ENCODE measurements at places on chromosomes 12 and 14.

DNA sequence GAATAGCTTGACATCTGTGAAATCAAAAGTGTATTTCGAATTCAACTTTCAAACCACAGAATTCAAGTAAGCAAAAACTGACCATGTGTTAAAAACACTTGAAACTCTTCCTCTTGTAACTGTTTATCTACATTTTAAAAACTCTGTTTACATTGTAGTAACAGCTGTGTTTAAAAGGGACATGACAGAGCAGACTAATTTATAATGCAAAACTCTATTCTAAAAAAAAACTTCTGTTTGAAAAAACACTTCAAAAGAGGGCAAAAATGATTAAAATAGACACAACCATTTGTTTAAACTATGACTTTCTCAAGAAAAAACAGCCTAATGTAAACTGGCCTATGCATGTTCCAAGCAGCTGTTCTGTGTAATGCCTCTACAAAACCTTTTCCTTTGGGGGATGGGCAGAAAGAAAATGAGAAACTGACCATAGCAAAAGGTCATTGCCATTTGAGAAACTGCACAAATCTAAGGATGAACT is 149.1 kb upstream of the HMGA2 start:
- no peaks in the 10 kb centered on the region for H3K36me3 ChIP-seq
- no peaks in the 10 kb centered on the region for H3K27me3 ChIP-seq
- no peak overlapping the region for H3K4me3 ChIP-seq
- no peak for DNase-seq
- no peaks in the 10 kb centered on the region for H3K4me1 ChIP-seq
- H3K27ac ChIP-seq: no peak overlapping the region

GRCh38 chr14:50122291-50122690 is 5.9 kb upstream of the VCPKMT start:
- no peak overlapping the region for H3K27ac ChIP-seq
- peaks cover 8% of the 10 kb centered on the region for H3K36me3 ChIP-seq
- H3K4me1 ChIP-seq: no peaks in the 10 kb centered on the region

DNA sequence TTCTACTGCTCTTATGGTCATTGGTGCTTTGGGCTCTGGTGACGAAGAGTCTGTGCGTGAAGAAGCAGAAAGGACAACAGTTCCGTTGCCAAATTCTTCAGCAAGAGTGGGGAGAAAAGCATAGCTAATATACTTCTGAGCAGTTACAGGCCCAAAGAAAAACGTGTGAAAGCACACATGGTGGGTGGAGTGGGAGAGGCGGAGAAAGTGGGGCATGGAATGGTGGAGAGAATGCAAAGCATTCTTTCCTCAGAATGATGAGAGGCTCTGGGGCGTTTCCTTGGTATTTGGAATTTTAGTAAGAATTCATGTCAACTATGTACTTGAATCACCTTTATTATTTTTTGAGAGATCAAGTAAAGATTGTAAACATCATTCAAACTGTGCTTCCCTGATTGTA is 396.1 kb downstream of the NAV3 start:
- no peaks in the 10 kb centered on the region for H3K4me1 ChIP-seq
- H3K27ac ChIP-seq: no peak overlapping the region
- H3K27me3 ChIP-seq: no peaks in the 10 kb centered on the region
- no peaks in the 10 kb centered on the region for H3K36me3 ChIP-seq
- no peak for DNase-seq

DNA sequence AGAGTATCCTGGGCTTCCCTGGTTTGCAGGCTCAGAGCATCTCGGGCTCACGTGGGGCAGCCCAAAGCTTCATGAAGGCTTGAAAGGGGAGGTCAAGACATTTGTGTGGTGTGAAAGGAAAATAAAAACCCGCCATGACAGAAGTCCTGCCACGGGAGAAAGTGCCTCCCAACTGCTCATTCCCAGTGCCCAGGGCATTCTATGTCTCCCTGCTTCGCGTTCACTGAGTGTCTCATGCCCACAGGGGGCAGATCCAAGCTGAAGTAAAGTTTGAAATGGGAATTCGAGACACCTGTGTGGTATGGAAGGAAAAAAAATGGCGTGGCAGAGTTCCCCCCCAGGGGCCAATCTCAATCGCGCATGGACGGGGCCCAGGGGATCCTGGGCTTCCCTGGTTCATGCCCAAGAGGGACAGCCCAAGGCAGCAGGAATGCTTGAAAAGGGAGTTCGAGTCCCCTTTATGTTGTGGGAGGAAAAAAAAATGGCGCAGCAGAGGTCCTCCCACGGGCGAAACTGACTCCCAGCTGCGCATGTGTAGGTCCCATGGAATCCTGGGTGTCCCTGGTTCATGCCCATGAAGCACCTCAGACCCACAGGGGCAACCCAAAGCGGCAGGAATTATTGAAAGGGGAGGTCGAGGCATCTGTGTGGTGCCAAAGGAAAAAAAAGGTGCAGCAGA is 576.7 kb downstream of the ALG10 start:
- no peak overlapping the region for H3K4me3 ChIP-seq
- no peak for DNase-seq
- H3K27me3 ChIP-seq: no peaks in the 10 kb centered on the region
- no peaks in the 10 kb centered on the region for H3K4me1 ChIP-seq

DNA sequence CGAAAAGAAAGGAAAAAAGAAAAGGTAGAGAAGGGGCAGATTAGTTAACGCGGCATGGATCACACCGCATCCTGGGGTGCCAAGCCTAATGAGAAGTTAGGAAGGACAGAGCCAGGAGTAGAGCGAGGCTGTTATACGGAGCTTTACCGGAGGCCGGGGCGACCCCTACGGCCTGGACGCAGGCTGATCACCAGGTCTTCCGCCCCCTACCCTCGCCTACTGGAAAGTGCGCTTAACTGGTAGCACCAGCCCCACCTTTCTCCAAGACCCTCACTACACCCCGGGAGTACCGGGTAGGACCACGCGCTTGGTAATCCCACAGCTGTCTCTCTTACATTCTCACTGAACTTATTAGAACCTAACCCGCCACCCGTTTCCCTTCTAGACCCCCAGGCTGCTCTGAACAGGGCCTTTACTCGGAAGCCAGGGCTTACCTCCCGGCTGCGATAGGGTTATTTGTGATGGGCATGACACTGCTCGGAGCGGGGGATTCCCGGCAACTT is 33.8 kb downstream of the WBP11 start:
- H3K4me3 ChIP-seq: peak overlapping the region; percentile 82
- peaks cover 8% of the 10 kb centered on the region for H3K36me3 ChIP-seq
- H3K4me1 ChIP-seq: peaks cover 3% of the 10 kb centered on the region
- DNase-seq: no peak
- peak overlapping the region; percentile 98 for H3K27ac ChIP-seq
- H3K27me3 ChIP-seq: no peaks in the 10 kb centered on the region

GRCh38 chr14:77761205-77761931 is 412 bp upstream of the SNW1 start:
- H3K4me1 ChIP-seq: peaks cover 18% of the 10 kb centered on the region
- H3K27ac ChIP-seq: peak overlapping the region; percentile 99
- no peak for DNase-seq
- no peaks in the 10 kb centered on the region for H3K27me3 ChIP-seq
- no peaks in the 10 kb centered on the region for H3K36me3 ChIP-seq

DNA sequence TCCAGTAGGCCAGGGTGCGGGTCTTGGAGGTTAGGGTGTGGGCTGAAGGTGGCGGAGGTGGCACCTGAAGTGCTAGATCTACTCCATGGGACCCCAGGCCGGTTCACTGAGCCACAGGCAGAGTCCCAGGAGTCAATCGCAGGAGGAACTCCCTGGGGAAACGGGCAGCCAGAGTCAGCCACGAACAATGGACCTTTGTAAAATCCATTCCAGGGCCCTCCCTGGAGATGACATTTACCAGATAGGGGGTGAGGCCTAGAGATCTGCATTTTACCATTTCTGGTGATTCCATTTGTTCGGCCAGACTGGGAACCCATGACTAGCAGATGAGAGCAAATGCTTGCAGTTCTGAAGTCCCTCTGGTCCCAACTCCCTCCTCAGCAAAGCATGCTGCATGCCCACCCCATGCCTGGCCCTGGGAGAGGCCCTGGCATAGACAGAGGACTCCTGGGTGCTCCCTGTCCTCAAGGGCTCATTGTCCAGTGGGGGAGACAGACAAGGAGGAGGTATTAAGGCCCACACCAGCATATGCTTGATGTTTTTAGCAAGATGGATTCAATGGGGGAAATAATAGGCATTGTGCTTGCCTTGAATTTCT is 115.5 kb downstream of the EML1 start:
- no peaks in the 10 kb centered on the region for H3K36me3 ChIP-seq
- no peak for DNase-seq
- no peak overlapping the region for H3K27ac ChIP-seq
- H3K4me3 ChIP-seq: no peak overlapping the region
- H3K27me3 ChIP-seq: no peaks in the 10 kb centered on the region

DNA sequence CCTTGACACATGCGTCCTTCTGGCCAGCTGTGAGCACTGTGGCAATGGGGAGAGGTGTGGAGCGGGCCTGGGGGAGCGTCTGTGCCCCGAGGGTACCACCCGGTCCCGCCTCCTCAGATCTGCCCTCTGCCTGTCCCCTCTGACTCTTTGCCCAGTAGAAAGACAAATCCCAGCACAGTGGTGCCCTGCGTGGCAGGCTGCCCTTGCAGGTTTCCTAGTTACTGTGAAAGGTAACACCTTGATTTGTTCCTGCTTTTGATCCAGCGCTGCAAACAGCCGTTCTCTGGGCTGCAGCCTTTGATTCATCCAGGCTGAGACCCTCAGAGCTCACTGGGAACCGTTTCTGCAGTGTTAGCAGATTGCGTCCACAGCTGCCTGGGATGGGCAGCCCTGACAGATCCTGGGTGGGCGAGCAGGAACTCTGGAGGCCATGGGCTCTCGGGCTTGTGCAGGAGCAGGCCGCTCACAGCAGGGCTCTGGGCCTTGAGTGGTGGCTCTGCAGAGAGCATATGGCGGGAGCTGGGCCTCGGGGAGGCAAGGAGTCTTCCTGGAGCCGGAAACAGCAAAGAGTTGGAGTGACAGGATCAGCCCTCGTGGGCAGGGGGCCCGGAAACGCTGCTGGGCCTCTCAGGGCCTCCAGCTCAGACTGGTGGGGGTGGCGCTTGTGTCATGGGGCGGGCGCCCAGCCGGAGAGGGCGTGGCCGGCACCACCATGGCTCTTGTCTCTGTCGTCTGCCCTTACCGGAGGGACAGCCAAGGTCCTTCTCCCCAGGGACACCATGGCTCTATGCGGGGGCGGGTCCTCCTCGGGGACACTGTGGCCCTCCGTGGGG is 16.6 kb downstream of the FBRSL1 start:
- H3K4me1 ChIP-seq: peaks cover 35% of the 10 kb centered on the region
- no peaks in the 10 kb centered on the region for H3K27me3 ChIP-seq
- H3K4me3 ChIP-seq: no peak overlapping the region
- peak overlapping the region; percentile 53 for H3K27ac ChIP-seq
- H3K36me3 ChIP-seq: peaks cover 18% of the 10 kb centered on the region
- DNase-seq: peak; percentile 27

DNA sequence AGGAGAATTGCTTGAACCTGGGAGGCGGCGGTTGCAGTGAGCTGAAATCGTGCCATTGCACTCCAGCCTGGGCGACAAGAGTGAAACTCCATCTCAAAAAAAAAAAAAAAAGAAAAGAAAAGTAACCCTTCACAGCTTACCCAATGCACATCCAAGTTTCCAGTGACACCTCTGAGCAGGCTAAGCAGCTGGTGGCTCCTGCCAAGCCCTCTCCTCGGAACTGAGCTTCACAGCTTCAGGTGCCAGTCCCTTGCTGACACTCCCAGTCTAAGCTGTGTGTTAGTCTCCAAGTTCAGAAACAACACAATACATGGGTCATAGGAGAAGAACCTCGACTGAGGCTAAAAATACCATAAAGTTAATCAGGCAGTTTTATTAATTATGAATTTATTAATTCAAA is 7.9 kb downstream of the CD9 start:
- no peak for DNase-seq
- H3K4me1 ChIP-seq: no peaks in the 10 kb centered on the region
- no peaks in the 10 kb centered on the region for H3K27me3 ChIP-seq

DNA sequence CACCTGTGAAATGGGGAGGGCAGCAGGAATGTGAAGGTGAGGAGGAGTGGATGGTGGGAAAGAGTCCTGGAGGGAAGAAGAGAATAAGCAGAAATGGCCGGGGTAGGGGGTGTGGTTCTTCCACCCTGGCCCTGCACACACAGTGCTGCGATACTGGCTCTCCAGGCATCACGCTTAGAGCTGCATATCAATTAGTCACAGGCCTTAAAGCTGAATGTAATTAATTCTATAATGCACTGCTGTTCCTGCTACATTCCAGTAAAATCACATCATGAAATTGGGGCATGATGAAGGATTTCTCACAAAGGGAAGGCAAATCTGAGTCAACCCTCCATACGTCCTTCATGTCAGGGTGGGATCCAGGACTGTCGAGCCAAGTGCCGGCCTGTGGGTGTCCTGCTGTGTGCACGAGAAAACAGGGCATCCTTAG is 566.1 kb downstream of the BCL11B start:
- no peaks in the 10 kb centered on the region for H3K27me3 ChIP-seq
- no peak overlapping the region for H3K27ac ChIP-seq
- no peak overlapping the region for H3K4me3 ChIP-seq
- no peak for DNase-seq

GRCh38 chr14:59585891-59586554 is 9.4 kb upstream of the CCDC175 start:
- H3K4me3 ChIP-seq: no peak overlapping the region
- H3K4me1 ChIP-seq: no peaks in the 10 kb centered on the region
- DNase-seq: no peak
- no peaks in the 10 kb centered on the region for H3K36me3 ChIP-seq

DNA sequence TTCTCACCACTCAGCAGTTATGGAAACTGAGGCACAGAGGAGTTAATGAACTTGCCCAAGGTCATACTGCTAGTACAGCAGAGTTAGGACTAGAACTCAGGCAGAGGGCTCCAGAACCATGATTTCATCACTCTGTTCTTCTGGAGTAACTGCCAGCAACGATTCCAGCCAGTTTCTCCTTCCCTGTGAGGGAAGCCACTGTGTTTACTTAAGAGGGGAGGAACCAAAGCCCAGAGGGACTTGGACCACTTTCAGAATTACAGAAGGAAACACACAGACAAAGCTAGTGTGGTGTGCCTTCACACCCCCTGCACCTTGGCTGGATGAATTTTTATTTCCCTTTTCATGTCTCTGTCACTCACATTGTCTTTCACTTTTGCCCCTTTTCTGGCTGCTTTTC is 398.2 kb downstream of the DPF3 start:
- H3K36me3 ChIP-seq: no peaks in the 10 kb centered on the region
- DNase-seq: no peak
- no peak overlapping the region for H3K4me3 ChIP-seq
- no peak overlapping the region for H3K27ac ChIP-seq
- no peaks in the 10 kb centered on the region for H3K27me3 ChIP-seq

DNA sequence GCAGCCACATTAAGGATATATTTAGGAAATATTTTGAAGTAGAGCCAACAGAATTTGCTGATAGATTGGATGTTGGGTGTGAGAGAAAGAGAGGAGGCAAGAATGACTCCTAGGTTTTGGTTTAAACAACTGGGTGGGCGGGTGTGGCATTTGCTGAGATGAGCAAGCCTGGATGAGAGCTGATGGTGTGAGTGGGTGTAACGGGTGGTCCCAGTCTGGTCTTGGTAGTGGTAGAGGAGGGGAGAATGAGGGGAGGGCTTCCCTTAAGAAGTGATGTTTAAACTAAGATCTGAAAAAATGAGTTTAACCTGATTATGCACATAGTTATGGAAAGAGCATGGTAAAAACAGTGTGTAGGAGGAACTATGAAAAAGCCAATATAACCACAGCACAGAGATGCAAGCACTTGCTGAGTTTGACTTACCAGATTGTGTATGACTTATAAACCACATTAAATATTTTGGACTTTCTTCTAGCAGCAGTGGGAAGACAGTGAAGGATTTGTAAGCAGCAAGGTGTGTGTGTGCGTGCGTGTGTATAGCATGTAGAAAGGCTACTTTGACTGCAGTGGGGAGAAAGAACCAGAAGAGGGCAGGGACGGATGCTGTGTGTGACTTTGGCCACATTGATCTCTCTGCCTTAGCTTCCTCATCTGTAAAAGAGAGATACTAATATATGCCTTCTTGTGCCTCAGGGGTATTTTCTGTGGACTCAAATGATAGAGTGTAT is 139.7 kb downstream of the PRIMA1 start:
- no peaks in the 10 kb centered on the region for H3K4me1 ChIP-seq
- DNase-seq: no peak
- H3K27me3 ChIP-seq: no peaks in the 10 kb centered on the region
- H3K27ac ChIP-seq: no peak overlapping the region
- no peak overlapping the region for H3K4me3 ChIP-seq
